ENCODE measurements at places on chromosomes 16 and 17.

GRCh38 chr16:16989368-16989767, 481.4 kb downstream of the XYLT1 start:
- no peak for DNase-seq

DNA sequence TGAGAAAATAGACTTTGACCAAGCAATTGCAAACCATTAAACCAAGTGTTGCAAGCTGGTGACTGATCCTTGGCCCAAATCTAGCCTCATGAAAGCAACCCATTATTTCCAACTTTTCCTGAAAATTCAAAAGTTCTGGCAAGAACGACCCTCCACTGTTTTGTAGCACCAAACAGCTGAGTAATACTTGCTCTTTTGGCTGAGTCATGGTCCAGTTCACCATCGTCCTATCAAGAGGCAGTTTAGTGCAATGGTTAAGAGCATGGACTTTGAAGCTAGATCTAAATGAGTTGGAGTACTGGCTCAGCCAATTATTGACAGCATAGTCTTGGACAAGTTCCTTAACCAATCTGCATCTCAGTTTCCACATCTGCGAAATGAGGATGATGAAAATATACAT, 31.3 kb downstream of the SCNN1G start:
- DNase-seq, result no peak

DNA sequence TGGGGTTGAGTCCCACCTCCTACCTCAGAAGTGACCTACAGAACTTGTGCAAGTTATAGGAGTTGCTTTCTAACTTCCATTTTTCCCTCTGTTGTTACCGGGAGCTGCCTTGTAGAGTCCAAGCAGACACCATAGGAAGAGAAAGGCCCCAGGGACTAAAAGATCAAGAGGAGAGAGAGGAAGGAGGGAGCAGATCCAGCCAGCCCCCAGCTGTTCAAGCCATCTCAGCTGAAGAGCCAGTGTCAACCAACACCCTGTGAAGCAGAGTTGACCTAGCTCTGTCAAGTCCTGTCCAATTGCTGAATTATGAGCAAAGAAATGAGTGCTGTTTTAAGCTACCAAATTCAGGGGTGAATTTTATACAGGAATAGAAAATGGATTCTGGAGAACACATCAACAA, 34.9 kb upstream of the CACNG4 start:
- DNase-seq, result no peak

GRCh38 chr17:7932949-7933348, 943 bp downstream of the CNTROB start:
- no peak for DNase-seq

DNA sequence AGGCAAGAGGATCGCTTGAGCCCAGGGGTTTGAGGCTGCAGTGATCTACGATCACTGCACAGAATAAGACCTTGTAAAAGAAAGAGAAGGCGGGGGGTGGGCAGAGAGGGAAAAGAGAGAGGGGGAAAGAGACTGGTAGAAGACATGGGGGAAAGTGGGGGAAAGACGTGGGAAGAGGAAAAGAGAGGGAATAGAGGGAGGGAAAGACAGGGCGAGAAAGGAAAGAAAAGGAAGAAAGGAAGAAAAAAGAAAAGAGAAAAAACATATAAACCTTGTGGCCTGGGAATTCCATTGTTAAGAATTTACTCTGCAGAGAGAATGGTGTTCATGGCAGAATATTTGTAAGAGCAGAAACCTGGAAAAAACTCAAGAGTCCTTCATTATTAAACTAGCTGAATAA, 120.4 kb downstream of the RMI2 start:
- no peak for DNase-seq

- no peak for DNase-seq
Measured at GRCh38 chr16:27839419-27839818, 224.1 kb downstream of the GSG1L start.

DNA sequence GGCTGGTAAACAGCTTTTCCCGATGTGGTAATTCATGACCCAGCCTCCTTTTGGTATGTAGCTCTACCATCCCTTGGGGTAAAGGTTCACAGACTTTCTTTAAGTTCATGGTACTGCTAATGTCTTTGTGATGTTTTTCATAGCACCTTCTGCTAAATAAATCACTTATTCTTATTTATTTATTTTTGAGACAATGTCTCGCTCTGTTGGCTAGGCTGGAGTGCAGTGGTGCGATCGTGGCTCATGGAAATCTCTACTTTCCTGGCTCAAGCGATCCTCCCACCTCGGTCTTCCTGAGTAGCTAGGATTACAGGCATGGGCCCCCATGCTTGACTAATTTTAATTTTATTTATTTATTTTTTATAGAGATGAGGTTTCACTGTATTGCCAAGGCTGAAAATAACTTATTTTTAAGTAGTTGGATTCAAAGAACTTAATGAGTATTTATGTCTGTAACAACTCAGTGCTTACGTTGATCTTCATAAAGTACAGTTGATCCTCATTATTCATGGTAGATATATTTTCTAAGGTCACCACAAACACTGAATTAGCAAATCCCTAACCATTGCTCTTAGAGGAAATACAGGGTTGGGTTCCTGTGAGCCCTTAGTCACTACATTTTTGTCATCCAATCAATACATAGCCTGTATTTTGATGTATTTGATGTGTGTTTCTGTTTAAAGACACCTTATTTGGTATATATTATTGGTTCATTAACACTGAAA, 97.1 kb downstream of the SHISA9 start:
- DNase-seq, result no peak

GRCh38 chr17:9973669-9974447, 68.8 kb upstream of the RCVRN start:
- no peak for DNase-seq
